AG20443 (cell line): ENCODE measurements at places on chromosomes 3 and 15.

DNA sequence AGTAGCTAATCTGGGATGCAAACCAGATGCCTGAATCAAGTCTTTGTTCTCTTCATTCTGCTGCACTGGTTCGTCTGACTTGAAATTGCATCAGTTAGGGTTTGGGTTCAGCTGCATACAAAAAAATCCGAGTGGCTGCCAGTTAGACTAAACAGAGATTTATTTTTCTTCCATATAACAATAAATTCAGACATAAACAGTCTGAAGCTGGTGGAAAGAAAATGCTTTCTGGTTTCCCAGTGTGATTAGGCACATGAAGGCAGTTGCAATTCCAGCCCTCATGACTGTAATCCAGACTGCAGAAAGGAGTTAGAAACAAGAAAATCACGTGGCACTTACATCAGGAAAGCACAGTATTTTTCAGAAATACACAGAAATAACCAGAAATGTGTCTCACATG lies 930.7 kb downstream of the MCTP2 start:
- DNase-seq = no peak

- DNase-seq = no peak
Observed at GRCh38 chr3:14303336-14304100, 98.9 kb upstream of the SLC6A6 start.

GRCh38 chr3:147298511-147298982 lies 107.8 kb downstream of the ZIC4 start:
- peak; percentile 80 for DNase-seq

DNA sequence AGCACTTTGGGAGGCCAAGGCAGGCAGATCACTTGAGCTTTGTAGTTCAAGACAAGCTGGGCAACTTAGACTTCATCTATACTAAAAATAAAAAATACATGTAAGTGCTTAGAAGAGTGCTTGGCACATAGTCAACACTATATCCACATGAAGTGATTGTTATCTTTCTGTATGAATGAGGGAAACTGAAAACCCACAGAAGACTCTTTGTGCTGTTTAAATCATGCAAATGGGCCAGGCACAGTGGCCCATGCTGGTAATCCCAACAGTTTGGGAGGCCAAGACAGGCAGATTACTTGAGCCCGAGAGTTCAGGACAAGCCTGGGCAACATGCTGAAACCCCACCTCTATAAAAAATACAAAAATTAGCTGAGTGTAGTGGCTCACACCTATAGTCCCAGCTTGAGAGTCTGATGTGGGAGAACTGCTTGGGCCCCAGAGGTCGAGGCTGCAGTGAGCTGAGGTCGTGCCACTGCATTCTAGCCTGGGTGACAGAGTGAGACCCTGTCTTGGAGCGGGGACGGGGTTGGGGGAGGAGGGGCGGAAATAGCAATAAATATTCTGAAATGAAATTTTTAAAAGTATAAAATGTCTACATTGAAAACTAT lies 129.7 kb downstream of the NR2E3 start:
- DNase-seq = no peak

- no peak for DNase-seq
Observed at GRCh38 chr15:81281766-81282605, 42.0 kb downstream of the STARD5 start.

DNA sequence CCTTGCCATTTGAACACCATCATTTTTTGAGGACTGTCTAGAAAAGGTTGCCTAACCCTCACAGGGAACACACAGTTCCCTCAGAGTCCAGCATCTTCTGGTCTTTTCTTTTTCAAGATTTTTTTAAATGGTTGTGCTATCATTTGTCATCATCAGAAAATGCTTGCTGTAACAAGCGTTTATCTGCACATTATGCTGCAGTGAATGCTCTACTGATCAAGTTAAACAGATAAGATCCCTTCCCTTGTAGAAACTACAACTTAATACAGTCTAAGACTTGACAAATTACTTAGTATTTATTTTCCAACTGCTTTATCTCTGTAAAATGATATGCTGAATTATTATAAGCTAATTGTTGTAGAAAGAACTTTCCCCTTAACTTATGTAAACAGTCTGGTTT lies 11.9 kb upstream of the ALPK3 start:
- no peak for DNase-seq

GRCh38 chr3:48863122-48863521 lies 15.4 kb upstream of the PRKAR2A start:
- no peak for DNase-seq

- no peak for DNase-seq
Observed at GRCh38 chr3:46860810-46861604, 2.2 kb downstream of the MYL3 start.

DNA sequence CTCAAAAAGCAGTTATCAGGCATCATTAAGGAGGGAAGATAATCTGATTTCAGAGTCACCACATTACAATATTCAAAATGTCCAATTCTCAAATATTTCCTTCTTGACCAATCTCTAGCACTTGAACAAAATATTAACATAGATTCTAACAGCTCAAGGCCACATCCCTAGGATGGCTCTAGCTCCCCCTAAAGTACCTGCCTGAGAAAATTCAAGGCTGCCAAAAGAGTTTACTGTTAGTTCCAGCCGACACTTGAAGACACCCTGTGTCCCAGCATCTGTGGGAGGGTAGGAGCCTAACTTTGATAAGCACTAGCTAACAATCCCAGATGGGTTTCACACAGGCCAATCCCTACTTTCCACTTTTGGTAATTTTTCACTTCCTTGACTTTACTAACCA lies 10.4 kb downstream of the NSMCE3 start:
- no peak for DNase-seq
